Renal cortical epithelial cell (primary cell): ENCODE measurements at places on chromosomes 6 and 20. TPM values are rescaled to one million over a fixed set of nuclear protein-coding genes. Genes with fewer than 3 reads are reported as not detected.

Gene RNF39
- total RNA-seq: 0.05 TPM in 1 of 2 replicates, not detected in the other

Gene PI3
- total RNA-seq: 0.55 TPM in 1 of 2 replicates, not detected in the other

Gene TAB2
- 24.7 and 104 TPM in 2 replicates for total RNA-seq

Gene PHACTR3
- 0.52 and 1.6 TPM in 2 replicates for total RNA-seq

Gene OLIG3
- not detected in 2 replicates for total RNA-seq

Gene BPIFB2
- total RNA-seq: not detected in 2 replicates

DNA sequence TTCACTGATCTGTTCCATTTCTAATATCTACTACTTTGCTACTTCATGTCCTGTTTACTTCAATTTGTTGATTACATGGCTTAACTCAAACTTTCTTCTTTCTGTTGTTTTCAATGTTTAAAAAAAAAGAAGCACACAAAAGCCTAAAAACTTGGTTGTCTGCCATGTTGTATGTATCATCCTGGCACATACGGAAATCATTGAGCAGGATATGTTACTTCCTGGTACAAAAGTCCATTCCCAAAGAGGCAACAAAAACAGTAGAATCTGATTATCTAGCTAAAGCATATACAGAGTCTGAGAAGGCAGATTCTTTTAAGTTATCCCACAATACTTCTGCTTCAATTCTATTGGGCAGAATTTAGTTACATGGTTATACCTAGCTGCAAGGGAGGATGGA, 14.5 kb upstream of the COL12A1 start:
- no peak for DNase-seq

DNA sequence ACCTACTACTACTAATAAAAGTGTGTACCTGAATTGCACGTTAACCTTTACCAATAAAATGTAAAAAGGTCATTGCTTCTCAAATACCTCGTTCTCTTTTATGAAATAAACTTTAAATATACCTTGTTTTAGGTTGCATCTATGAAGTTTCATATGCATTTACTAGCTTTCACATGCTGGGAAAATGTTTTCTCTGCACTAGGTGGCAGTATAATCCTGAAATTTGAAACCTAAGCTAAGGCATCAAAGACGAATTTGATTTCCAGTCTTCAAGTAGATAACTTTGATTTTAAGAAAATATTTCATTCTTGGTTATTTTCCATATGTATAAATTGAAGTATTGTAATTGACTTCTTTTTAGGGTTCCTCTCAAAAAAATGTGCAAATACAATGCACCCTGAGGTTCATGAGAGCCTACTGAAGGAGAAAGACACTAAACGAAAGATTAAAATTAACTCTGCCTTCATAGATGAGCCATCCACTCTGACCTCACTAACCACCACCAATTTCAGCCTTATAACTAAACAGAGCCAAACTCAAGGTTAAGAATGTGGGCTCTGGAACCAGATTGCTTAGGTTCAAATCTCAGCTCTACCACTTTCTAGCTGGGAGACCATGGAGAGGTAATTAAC, 7.3 kb upstream of the COL9A1 start:
- peak; percentile 74 for DNase-seq

GRCh38 chr20:21172626-21173025, 46.7 kb downstream of the KIZ start:
- DNase-seq: no peak

DNA sequence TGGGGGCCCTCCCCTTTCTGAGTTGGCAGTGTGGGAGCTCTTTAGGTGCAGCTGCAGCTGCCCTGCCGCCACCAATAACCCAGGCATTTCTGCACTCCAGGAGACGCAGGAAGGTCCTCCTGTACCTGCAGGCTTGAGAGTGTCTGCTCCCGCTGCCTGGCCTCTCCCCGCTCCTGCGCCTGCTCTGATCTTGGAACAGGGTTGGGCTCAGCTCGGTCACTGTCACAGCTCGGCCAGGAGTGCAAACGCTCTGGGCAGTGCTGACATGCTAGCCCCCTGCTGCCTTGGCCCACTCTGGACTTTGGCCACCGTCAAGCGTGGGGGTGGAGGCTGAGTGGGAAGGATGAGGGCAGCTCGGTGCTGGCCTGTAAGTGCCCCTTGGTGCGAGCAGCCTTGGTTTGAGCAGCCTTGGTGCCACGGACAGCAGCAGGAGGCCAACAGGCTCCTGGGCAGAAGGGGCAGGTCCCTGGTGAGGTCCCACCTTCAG, 738.1 kb upstream of the GJE1 start:
- no peak for DNase-seq

DNA sequence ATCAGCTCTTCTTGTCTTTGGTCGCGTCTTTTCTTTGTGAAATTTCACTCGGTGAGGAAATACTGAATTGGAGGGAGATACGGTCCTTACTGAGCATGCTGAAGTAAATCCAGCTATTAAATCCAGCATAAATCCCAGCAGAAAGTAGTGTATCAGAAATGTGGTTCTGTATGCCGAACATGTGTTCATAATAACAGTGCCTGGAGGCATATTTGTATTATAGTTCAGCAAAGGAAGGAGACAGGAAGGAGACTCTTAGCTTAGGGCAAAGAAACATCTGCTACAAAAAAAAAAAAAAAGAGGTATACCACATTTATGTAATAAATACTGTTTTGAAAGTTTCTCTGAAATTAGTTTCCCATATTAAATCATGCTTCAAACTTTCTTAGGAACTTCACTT, 211.8 kb downstream of the PLCB4 start:
- DNase-seq: no peak
